ENCODE measurements at places on chromosomes 7 and 10.

DNA sequence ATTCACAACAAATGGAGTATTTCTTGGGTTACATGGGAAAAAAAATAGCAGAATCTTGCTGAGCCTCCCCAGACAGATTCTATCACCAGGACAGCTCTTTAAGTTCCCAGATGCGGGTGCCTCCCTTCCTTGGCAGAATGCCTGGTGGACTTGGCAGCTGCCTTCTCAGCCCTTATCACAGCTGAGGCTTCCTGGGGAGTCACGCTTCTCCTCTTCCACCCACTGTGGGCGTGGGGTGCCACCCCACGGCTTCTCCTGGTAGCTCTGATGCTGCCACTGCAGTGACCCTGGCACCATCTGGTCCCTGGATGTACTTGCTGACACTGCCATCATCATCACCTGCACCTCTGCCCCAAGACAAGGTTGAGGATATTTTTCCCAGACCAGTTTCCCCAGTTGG lies 16.2 kb upstream of the NME8 start:
- peak; percentile 57 for DNase-seq

DNA sequence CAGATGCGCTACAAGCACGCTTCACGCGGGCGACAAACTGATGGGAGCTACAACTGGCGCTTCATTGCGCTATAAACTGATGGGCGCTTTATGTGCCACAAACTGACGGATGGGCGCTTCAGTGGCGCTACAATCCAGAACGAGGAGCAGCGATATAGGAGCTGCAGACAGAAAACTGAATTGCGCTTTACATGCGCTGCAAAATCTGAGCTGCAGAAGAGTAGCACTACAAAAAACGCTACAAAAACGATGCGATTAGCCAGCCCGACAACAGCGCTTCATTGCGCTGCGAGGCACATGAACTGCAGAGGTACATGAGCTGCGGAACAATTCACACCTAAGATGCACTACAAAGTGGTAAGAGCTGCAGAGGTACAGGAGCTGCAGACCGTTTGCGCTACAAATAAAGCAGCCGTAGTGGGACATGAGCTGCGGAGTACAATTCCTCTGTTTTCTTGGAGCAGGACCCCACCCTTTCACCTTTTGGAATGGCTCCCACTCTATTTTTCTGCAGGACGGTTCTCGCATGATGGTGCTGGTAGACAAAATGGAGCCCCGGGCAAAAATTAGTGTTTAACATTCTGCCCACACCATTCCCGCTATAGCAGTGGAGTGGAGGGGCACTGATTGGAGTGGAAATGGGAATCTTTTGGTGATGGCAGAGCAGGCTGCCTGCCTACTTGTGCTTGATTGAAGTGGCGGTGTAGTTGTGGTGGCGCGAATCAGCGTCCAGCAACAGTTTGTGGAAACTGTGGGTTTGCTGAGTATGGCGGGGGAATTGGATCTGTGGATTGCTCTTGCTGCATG lies 1.2 kb upstream of the SGCE start:
- DNase-seq: no peak

DNA sequence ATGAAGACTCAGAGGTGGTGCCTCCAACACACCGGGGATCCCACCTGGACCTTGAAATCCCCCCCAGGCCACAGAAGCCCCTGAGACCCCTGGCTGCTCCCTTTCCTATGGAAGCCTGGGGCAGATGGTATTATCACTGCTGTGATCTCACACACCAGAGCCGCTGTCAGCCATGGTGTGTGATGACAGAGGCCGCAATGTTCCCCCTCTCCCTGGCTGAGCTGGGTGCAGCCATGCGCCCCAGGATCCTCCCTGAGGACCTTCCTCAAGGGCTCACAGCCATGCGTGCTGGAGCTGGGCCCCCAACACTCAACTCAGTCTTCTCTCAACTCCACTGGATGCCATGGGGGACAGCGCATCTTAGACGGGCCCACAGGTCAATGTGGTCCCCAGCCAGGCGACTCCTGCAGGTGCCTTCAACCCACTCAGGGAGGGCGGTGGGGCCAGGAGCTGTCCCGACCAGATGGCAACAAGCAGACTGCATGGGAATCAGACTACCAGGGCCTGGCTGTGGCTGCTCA lies 44.9 kb downstream of the VIPR2 start:
- peak; percentile 3 for DNase-seq

GRCh38 chr7:70599446-70600190 lies 532.3 kb upstream of the GALNT17 start:
- DNase-seq: peak; percentile 58

- DNase-seq: peak; percentile 66
These were observed 25.5 kb downstream of the VSIR start for GRCh38 chr10:71747551-71748523.

GRCh38 chr10:130656582-130657133 lies 520.5 kb downstream of the GLRX3 start:
- no peak for DNase-seq

DNA sequence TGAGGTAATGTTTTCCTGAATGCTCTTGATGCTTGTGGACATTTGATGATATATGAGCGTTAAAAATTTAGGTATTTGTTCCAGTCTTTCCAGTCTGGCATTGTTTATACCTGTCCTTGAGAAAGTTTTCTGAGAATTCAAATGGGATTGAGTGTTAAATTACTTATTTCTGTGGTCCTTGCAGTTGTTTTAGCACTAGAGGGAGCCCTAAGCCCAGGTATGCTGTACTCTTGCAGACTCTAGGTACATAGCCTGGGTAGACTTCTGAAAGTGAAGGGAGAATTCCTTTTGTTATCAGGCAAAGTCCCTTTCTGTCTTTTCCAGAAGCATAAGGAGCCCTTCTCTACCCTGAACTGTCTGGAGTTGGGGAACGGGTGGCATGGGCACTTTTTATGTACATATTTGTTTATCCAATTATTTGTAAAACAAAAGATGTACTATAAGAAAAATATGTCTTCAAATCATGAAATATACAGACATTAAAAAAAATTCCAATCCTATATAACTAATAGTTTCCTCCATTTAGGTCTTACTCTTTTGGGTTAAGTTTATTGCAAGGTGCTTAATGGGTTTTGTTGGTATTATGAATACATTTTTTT lies 262.1 kb downstream of the ATRNL1 start:
- DNase-seq: peak; percentile 8
